Ascending aorta (tissue), 2 donors: ENCODE measurements at places on chromosomes 16 and 17.

DNA sequence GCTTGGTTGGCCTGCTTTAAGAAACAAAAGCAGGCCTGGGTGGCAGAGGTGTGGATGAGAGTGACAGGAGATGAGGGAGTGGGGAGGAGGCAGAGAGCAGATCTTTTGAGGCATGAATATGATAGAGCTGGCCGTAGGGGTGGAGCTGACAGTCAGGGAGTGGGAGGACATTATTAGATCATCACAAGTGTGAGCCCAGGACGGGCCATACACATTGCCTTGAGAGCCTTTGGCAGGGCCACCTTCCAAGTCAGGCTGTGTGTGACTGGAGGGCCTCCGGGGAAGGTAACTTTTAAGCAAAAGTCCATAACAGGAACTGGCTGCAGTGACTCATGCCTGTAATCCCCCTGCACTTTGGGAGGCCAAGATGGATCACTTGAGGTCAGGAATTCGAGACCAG lies 26.3 kb downstream of the GINS3 start:
- no peak for DNase-seq
- no peak overlapping the region for H3K27ac ChIP-seq
- H3K4me1 ChIP-seq, result no peaks in the 10 kb centered on the region
- no peaks in the 10 kb centered on the region for H3K27me3 ChIP-seq
- H3K36me3 ChIP-seq, result no peaks in the 10 kb centered on the region
- H3K4me3 ChIP-seq, result no peak overlapping the region

GRCh38 chr16:66551788-66552285 lies 539 bp upstream of the CKLF start:
- no peaks in the 10 kb centered on the region for H3K27me3 ChIP-seq
- peaks cover 26% of the 10 kb centered on the region for H3K4me1 ChIP-seq
- H3K4me3 ChIP-seq, result peak overlapping the region; percentile 78
- peak overlapping the region; percentile 88 for H3K27ac ChIP-seq
- no peaks in the 10 kb centered on the region for H3K36me3 ChIP-seq

DNA sequence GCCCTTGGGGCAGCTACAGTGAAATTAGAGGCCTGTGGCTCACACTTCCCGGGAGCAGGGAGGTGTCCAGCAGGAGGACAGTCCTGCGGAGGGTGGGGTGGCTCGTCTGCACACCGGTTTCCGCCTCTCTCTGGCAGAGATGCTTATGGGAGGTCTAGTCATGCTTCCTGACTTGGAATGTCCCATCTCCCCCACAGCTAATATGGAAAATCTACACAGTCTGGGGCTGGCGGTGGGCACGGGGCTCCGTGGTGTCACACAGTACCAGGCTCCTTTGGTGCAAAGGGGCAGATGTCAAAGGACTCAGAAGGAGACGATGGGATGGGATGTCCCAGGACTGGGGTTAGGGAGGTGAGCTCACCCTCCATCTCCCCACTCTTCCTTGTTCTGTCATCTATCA lies 44.1 kb upstream of the DOC2B start:
- no peaks in the 10 kb centered on the region for H3K27me3 ChIP-seq
- no peak for DNase-seq
- H3K36me3 ChIP-seq, result no peaks in the 10 kb centered on the region
- H3K4me3 ChIP-seq, result no peak overlapping the region

- no peaks in the 10 kb centered on the region for H3K36me3 ChIP-seq
- H3K27ac ChIP-seq, result no peak overlapping the region
- H3K27me3 ChIP-seq, result no peaks in the 10 kb centered on the region
- H3K4me1 ChIP-seq, result no peaks in the 10 kb centered on the region
- no peak for DNase-seq
- H3K4me3 ChIP-seq, result no peak overlapping the region
Measured at GRCh38 chr17:37312137-37312923, 63.5 kb upstream of the C17orf78 start.

GRCh38 chr17:79974566-79975497 lies 60.8 kb downstream of the TBC1D16 start:
- H3K27me3 ChIP-seq, result no peaks in the 10 kb centered on the region
- H3K36me3 ChIP-seq, result peaks cover 14% of the 10 kb centered on the region
- no peaks in the 10 kb centered on the region for H3K4me1 ChIP-seq
- no peak overlapping the region for H3K27ac ChIP-seq
- no peak overlapping the region for H3K4me3 ChIP-seq
- DNase-seq, result no peak

DNA sequence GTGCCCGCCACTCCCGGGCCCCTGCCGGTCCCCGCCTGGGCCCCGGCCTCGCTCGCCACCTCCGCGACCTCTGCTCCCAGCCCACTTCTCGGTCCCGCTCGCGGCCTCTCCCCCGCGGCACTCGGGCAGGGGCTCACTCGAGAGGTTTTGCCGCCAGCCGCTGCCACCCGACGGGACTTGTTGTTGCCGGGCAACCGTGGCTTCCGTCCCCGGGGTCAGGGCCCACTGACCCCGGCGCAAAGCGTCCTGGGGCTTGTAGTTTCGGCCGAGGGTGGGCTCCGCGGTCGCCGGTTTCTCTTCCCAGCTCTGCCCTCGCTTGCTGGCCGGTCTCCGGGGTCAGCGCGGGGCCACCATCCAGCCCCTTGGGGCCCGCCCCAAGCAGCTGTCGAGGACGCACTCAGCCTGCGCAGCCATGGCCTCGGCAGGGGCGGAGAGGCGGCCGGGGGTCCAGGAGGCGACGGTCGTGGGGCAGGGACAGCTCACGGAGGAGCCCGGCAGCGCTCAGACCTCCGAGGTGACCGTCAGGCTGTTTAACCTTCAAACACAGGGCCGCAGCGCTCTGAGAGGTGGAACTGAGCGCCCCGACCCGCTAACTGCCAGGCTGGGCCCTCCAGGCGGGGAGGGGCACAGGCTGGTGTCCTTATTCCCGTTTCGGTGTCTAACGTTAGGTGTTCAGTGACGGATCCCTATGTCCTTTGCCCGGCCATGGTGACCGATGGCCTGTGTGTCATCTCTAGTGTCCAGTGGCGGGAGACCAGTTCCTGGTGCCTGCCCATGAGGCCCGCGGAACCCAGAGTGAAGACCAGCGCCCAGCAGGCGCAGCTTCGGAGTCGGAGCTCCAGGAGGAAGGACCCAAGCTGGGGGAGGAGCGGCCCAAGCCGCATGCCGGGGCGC lies at the start of the genes C16orf86 and ENKD1:
TSS of gene C16orf86 (plus strand) at position 256 of the 894 bp plus-strand sequence. CDS start at position 413, 157 bp downstream.
TSS of gene ENKD1 (minus strand) at position 192 of the 894 bp plus-strand sequence. CDS start 308 bp downstream, outside the sequence.
- peak within 1 kb of the TSS; percentile 91 for H3K27ac ChIP-seq
- H3K4me3 ChIP-seq, result peak within 1 kb of the TSS; percentile 88
- H3K27me3 ChIP-seq, result no peaks in the 10 kb centered on the region
- no peaks in the 10 kb centered on the region for H3K36me3 ChIP-seq
- H3K4me1 ChIP-seq, result peaks cover 9% of the 10 kb centered on the region
- peak; percentile 91 for DNase-seq

GRCh38 chr17:49707246-49707607 lies 537 bp downstream of the SLC35B1 start:
- peak overlapping the region; percentile 80 for H3K4me3 ChIP-seq
- H3K4me1 ChIP-seq, result peaks cover 17% of the 10 kb centered on the region
- DNase-seq, result no peak
- no peaks in the 10 kb centered on the region for H3K27me3 ChIP-seq
- H3K27ac ChIP-seq, result peak overlapping the region; percentile 93

DNA sequence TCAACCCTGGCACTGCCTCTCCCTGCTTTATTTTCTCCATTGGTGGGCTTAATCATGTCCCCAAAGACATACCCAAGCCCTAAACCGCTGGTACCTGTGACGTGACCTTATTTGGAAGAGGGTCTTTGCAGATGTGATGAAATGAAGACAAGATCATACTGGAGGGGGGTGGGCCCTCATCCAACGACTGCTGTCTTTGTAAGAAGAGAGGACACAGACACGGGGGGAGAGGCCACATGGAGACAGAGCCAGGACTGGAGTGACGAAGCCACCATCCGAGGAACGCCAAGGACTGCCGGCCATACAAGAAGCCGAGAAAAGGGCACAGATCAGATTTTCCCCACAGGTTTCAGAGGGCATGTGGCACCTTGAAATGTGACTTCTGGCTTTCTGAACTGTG lies 62.5 kb downstream of the C16orf95 start:
- no peaks in the 10 kb centered on the region for H3K4me1 ChIP-seq
- H3K27me3 ChIP-seq, result no peaks in the 10 kb centered on the region
- DNase-seq, result peak; percentile 44
- H3K27ac ChIP-seq, result no peak overlapping the region
- H3K36me3 ChIP-seq, result no peaks in the 10 kb centered on the region

- DNase-seq, result no peak
- H3K27ac ChIP-seq, result no peak overlapping the region
- no peaks in the 10 kb centered on the region for H3K36me3 ChIP-seq
- H3K4me1 ChIP-seq, result no peaks in the 10 kb centered on the region
Measured at GRCh38 chr17:48347177-48347576, 82.8 kb downstream of the SKAP1 start.

DNA sequence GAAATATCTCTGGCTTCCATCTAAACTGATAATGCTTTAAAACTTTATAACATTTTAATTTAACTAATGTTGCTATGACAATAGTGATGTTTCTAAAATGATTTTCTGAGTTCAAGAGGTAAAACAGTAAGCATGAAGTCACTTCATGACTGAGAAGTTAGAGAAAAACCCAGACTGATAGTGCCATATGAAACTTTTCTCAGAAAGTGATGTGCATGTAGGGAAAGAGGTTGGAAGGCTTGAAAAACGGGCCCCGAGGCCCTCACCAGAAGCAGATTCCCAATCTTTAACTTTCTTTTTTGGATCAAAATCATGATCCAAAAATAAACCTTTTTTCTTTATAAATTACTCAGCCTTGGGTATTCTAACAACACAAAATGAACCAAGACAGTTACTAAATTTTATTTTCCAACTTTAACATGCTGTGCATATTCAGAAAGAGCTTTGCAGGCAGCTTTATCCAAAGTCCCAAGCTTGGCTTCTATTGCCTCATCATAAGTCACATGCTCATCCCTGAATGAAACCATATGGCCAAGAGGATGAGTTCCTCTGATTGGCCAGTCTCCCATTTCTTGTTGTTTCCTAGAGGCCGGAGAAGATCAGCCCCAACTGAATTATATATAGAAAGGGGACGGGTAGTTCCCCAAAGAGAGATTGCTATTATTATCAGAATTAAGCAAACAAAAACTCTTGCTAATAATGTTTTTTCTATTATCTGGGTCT lies 357.6 kb upstream of the SALL1 start:
- no peak for DNase-seq
- no peaks in the 10 kb centered on the region for H3K4me1 ChIP-seq
- no peaks in the 10 kb centered on the region for H3K36me3 ChIP-seq
- no peaks in the 10 kb centered on the region for H3K27me3 ChIP-seq
- no peak overlapping the region for H3K27ac ChIP-seq
- H3K4me3 ChIP-seq, result no peak overlapping the region

GRCh38 chr17:77566151-77566550 lies 392.4 kb upstream of the TNRC6C start:
- no peak overlapping the region for H3K27ac ChIP-seq
- DNase-seq, result no peak
- no peak overlapping the region for H3K4me3 ChIP-seq
- no peaks in the 10 kb centered on the region for H3K4me1 ChIP-seq
- no peaks in the 10 kb centered on the region for H3K36me3 ChIP-seq

DNA sequence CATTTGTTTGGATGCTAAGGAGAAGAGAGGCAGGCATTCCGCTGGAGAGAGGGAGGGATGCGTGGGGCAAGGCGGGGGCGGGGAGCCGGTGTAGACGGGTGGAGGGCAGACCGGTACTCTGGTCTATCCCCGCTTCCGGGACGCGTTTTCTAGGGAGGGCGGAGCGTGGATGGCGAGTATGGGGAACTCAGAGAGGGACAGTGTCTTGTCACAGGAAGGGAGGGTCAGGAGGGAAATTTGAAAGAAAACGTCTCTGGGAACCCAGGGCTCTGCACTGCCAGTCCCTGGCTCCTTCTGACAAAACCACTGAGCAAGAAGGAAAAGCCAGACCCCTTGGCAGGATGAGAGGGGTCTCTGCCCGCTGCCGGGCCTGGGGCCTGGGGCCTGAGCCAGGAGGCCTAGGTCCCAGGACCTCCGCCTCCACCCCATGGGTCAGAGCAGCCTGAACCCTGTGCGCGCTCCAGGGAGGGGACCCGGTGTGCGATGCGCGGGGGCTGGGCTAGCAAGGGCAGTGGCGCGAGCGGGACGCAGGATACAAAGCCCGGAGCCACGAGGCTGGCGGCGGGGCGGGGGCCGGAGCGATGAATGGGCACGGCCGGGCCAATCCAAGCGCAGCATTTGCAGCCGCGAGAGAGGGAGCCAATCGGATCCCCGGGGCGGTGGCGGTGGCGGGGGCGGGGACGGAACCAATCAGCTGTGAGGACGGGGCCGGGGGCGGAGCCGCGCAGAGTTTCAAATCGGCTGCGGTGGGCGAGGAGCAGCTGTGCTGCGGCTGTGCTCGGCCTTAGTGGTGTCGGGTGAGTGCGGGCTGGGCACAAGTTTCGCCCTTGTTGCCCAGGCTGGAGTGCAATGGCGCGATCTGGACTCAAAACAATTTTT lies at the start of gene PIMREG:
TSS of gene PIMREG (plus strand) at position 764 of the 879 bp plus-strand sequence. CDS start 656 bp downstream, outside the sequence.
- H3K27me3 ChIP-seq, result no peaks in the 10 kb centered on the region
- peak within 1 kb of the TSS; percentile 73 for H3K4me3 ChIP-seq
- DNase-seq, result peak; percentile 95
- peak within 1 kb of the TSS; percentile 35 for H3K27ac ChIP-seq

DNA sequence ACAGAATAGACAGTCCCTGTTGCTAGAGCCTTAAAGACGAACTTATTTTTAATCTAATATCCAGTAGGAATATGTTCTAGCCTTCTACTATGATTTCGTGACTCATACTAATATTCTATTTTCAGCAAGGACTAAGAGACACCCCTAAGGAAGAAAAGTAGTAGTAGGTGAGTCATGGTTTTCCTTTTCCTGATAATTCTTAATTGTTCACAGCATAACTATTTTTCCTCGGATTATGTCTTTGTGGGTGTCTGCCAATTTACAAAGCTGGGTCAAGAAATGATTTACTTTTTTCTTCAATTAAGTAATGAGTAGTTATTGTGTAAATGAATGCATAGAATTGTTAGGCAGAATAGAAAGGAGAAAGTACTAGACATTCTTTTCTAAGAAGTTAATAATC lies 292.2 kb downstream of the TOX3 start:
- H3K4me3 ChIP-seq, result no peak overlapping the region
- H3K4me1 ChIP-seq, result no peaks in the 10 kb centered on the region
- no peaks in the 10 kb centered on the region for H3K36me3 ChIP-seq
- no peak for DNase-seq
- H3K27me3 ChIP-seq, result no peaks in the 10 kb centered on the region
- no peak overlapping the region for H3K27ac ChIP-seq
